ENCODE measurements at places on chromosomes 6 and 20. TPM values are rescaled to one million over a fixed set of nuclear protein-coding genes. Genes with fewer than 3 reads are reported as not detected.

The PROKR2 gene
- total RNA-seq: not detected

The PPP1R3G gene
- 7.2 TPM for total RNA-seq

The RSPH4A gene
- 0.24 TPM for total RNA-seq

The ANGPT4 gene
- total RNA-seq: 0.23 TPM

The MLIP gene
- 368 TPM for total RNA-seq

The FAM135A gene
- total RNA-seq: 11.2 TPM

The ATP6V1G2 gene
- 2.0 TPM for total RNA-seq

The TULP1 gene
- not detected for total RNA-seq

The PTPRT gene
- 0.44 TPM for total RNA-seq

The THBS2 gene
- 20.9 TPM for total RNA-seq
